Right renal cortex interstitium (tissue), 3 donors: ENCODE measurements at places on chromosomes 3 and 15.

- DNase-seq, result no peak
These were observed 17.6 kb downstream of the LIMD1 start for GRCh38 chr3:45612138-45612537.

DNA sequence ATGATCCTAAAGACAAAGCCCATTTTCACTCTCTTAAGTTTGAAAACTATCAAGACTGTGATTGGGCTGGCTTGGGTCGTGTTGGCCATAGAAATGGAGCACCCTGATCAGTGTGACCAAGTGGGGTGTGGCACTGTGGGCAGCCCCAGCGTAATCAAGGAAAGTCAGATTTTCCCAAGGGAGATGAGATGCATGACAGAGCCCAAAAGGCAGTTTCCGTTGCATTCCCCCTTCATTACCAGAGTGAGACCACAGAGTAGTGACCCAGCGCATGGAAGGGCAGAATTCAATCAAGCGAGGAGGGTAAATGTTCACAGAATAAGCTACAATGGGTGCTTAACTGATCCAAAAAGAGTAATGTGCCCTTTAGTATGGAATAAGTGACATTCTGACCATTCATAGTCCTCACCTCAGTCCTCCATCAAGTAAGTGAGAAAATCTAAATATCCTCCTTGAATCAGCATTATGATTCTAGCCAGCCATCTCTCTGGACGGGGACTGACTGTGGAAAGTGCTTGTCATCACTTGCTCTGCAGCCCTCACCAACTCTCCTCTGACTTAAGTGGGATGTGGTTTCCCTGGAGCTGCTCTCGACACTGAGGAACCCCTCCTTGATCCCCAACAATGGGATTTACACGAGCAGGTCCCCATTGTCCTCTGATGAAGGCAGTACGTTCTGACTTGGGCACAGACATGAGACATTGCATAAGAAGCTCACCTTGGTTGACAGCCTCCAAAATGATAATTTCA lies 430.5 kb downstream of the OCA2 start:
- DNase-seq, result no peak

DNA sequence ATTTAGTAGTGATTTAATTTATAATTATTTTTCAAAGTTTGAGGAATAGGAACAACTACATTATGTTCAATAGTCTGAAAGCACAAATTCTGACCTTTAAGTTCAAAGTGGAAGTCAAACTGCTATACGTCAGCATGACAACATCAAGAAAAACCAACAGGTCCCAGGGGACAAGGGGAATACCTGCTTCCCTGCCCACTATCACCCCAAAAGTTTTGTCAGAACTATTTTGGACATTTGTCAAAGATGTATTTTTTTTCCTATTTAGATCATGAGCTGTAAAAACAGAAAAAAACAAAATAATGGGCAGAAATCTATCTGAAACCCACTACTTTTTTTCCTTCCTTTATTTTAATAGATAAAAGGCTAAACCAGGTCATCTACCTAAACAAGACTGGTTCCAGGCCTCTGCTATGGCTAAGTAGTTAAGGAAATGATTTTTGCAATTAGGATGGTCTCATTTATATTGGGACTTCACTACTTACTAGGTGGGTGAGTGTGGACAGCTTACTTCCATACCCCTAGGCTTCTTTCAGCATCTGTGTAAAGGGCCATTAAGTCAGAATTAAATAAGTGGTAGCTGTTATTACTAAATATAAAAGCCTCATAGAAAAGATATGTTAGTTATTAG lies 746.3 kb downstream of the FHIT start:
- no peak for DNase-seq

- no peak for DNase-seq
These were observed 80.8 kb downstream of the RFTN1 start for GRCh38 chr3:16432714-16433113.

- DNase-seq, result no peak
These were observed 295.3 kb upstream of the SLITRK3 start for GRCh38 chr3:165491487-165491886.

DNA sequence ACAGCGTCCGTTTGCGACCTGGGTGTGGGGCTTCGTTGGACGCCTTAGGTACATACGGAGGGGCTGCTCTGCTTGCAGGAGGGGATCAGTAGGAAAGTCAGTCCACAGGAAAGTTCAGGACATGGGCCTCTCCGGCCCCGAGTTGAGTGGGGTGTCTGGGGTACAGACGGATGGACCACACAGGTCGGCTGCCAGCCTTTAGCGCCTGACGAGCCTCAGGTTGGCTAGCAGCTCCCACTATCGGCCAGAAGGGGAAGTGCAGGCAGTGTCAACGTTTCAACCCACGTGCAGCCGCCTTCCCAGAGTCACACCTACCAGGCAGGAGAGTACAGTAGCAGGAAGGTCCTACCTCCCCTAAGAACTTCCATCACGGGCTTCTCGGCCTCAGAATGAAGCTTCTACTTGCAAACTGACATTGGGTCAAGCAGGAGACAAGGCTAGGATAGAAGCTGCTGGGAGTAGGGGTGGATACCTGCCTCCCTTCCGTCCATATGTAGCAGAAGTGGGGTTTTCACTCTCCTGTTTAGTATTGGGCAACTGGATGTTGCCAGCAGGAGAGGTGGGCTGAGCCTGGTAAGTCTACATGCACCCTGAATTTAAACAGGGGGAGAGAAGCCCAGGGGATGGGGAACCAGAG lies 1.8 kb upstream of the SCN5A start:
- peak; percentile 57 for DNase-seq

GRCh38 chr15:76057332-76058000 lies 2.3 kb upstream of the TMEM266 start:
- peak; percentile 36 for DNase-seq

- DNase-seq, result no peak
These were observed 24.8 kb downstream of the SPCS1 start for GRCh38 chr3:52730681-52731080.

- DNase-seq, result no peak
These were observed 115.9 kb upstream of the ST8SIA2 start for GRCh38 chr15:92277776-92278175.

DNA sequence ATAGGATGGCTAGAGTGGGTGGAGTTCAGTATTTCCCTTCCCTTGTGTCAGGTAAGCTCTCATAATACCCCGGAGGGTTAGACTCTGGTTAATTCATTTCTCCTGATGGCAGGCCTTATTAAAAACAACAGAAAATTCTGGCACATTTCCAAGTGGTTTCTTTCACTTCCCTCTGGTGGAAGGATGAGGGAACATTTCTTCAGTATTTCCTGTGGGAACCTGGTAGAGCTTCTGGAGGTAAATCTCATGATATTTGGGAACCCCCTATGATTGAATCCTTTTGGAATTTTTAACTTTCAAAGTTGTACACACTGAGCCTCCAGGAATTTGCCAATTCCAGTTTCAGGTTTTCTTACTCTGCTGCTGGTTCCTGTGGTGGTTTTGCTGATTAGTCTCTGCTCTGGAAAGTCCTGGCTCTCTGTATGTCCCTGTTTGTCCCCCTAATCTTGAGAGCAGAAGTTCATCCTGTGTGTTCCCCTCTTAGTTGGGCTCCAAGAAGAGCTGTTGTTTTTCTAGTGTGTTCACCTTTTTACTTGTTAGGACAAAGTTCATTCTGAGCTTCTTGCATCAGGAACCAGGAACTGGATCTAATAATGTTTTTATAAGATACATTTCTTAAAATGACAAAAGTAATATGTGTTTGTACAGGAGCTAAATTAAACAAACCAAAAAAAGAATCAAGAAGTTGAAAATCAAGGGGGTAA lies 12.1 kb downstream of the CHRNA7 start:
- DNase-seq, result no peak

DNA sequence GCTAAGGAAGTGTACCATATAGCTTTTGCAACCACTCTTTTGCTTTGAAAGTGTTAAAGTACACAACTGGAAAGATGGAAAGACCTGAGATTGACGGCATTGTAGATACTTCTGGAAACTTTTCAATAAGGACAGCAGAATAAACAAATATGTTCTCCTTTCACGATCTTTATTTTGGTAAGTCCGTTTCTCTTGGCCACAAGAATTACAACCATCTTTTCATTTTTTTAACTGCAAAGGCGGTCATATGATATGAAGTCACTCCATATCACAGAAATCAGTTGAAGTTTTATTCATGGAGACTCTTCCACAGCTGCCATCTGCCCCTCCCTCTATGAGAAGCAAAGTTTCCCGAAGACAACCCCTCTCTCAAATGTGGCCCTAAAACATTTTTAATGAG lies 303.4 kb upstream of the ICE2 start:
- no peak for DNase-seq

- DNase-seq, result no peak
These were observed 7.4 kb upstream of the TBC1D5 start for GRCh38 chr3:17749705-17750293.

DNA sequence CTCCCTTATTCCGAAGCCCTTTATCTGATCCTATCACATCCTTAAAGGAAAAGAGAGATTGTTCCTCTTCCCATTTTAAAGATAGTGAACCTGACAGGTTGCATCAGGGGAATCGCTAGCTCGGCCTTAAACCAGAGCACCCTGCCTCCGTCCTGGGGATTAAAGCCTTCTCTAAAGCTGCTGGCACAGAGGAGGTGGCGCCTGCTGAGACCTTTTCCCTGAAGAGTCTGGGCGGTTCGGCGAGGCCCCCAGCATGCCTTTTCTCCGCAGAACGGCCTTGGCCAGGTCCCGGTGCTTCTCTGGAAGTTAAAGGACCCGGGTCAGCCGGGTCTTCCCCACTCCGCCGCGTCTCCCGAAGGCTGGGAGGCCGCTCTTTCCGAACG lies 593 bp downstream of the FAM219B start:
- no peak for DNase-seq

DNA sequence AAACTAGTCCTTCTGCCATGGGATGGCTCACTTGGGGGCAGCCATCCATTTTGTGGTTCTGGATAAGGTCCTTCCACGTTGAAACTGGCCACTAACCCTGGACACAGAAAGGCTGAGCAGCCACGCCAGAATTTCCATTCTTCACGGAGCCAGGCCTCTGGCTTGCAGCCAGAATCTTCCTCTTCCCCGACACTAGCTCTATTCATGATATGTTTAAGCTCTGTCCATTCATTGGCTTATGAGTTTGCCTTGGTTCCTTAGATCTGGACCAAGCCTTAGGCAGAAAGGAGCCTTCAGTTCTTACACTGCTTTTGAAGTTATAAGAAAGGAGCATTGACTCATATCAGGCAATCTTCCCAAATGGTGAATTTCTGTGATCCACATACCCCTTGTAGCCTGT lies 288.4 kb upstream of the GOLGA6L4 start:
- DNase-seq, result no peak

GRCh38 chr15:27870320-27870719 lies 228.8 kb downstream of the OCA2 start:
- DNase-seq, result no peak
